ENCODE measurements at places on chromosomes 2 and 18. TPM values are rescaled to one million over a fixed set of nuclear protein-coding genes. Genes with fewer than 3 reads are reported as not detected.

The TMEM200C gene
- total RNA-seq: not detected

- H3K4me1 ChIP-seq: no peaks in the 10 kb centered on the region
- no peaks in the 10 kb centered on the region for H3K36me3 ChIP-seq
- H3K4me3 ChIP-seq: no peak overlapping the region
- H3K27ac ChIP-seq: no peak overlapping the region
- no peak for DNase-seq
Measured at GRCh38 chr18:3972291-3972930, 482.7 kb downstream of the DLGAP1 start.

The PTPRN gene
- total RNA-seq: 2.8 TPM

GRCh38 chr18:46630160-46630559 is 26.9 kb downstream of the LOXHD1 start:
- no peak for DNase-seq
- H3K27me3 ChIP-seq: no peaks in the 10 kb centered on the region
- H3K36me3 ChIP-seq: no peaks in the 10 kb centered on the region
- H3K4me3 ChIP-seq: no peak overlapping the region
- no peak overlapping the region for H3K27ac ChIP-seq

The KLHL30 gene
- 0.29 TPM for total RNA-seq

DNA sequence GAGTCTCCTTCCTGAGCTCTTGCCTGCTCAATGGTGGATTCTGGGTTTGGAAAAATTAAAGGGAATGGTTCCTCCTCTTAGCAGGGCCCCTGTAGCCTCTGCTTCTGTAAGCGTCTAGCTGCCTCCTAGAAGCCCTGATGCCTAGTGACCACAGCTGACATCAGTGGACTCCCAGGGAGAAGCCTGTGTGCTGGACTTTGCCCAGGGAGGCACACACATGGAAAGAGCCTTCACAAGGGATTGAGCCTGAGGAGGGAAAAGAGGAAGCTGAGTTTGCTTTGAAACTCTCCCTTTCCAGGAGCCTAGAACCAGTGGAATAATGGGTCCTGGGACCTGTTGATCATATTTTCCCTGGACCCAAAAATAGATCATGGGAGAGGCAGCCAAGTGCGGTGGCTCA is 1.4 kb upstream of the CFAP65 start:
- H3K4me3 ChIP-seq: no peak overlapping the region
- H3K4me1 ChIP-seq: peaks cover 19% of the 10 kb centered on the region
- no peak overlapping the region for H3K27ac ChIP-seq
- no peaks in the 10 kb centered on the region for H3K36me3 ChIP-seq

The NTSR2 gene
- total RNA-seq: not detected

The PAX8 gene
- 6.5 TPM for total RNA-seq

The SLC9A4 gene
- total RNA-seq: 114 TPM

The MCM6 gene
- 1.8 TPM for total RNA-seq

GRCh38 chr2:127679680-127680361 is 4.5 kb upstream of the LIMS2 start:
- H3K27me3 ChIP-seq: no peaks in the 10 kb centered on the region
- no peak overlapping the region for H3K27ac ChIP-seq
- DNase-seq: no peak
- H3K36me3 ChIP-seq: no peaks in the 10 kb centered on the region

- no peaks in the 10 kb centered on the region for H3K27me3 ChIP-seq
- H3K4me3 ChIP-seq: no peak overlapping the region
- no peaks in the 10 kb centered on the region for H3K4me1 ChIP-seq
- DNase-seq: no peak
- no peaks in the 10 kb centered on the region for H3K36me3 ChIP-seq
Measured at GRCh38 chr2:216985658-216986141, 125.8 kb upstream of the TNP1 start.

DNA sequence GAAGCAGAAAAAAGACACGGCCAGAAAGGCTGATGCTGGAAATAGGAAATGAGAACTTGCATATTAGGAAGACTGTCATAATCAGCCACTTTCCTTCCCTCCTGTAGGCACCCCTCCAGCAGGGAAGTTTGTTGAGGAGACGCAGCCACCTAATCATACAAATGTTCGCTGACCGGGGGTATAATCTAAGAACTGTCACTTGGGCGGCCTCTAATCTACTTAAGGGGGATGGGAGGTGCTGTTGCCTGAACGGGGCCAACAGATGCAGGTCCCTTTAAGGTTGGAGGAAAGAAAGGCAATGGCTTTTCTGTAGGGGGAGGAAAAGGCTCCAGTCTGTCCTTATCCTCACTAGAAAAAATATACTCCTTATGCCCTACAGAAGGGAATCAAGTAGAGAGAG is 50.6 kb downstream of the DNAJC10 start:
- no peak overlapping the region for H3K27ac ChIP-seq
- DNase-seq: no peak
- H3K4me1 ChIP-seq: no peaks in the 10 kb centered on the region
- no peaks in the 10 kb centered on the region for H3K27me3 ChIP-seq

DNA sequence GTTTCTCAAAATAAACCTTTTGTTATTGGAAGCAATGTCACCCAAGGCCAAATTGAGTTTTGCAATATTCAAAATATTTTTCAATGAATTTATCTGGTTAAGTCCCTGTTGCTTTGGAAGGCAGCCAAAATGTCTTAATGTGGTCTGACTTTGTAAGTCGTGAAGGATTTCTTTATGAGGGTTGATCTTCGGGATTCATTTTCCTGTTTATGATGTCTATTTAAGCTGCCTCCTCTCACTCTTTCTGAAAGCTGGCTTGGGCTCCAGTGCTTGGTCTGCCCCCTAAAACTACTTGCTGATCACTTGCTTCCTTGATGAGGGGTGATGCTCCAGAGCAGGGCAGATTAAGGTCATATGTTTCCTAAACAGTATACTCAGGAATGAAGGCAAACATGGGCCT is 141.1 kb downstream of the ANTXR1 start:
- no peak overlapping the region for H3K4me3 ChIP-seq
- peaks cover 9% of the 10 kb centered on the region for H3K4me1 ChIP-seq
- no peaks in the 10 kb centered on the region for H3K36me3 ChIP-seq
- H3K27me3 ChIP-seq: no peaks in the 10 kb centered on the region

The C2orf15 gene
- total RNA-seq: not detected

- no peak overlapping the region for H3K4me3 ChIP-seq
- no peaks in the 10 kb centered on the region for H3K4me1 ChIP-seq
- DNase-seq: peak; percentile 86
- peaks cover 39% of the 10 kb centered on the region for H3K36me3 ChIP-seq
Measured at GRCh38 chr2:106104332-106105062, 89.6 kb downstream of the UXS1 start.

GRCh38 chr2:43012966-43013365 is 213.4 kb downstream of the ZFP36L2 start:
- peaks cover 4% of the 10 kb centered on the region for H3K4me1 ChIP-seq
- no peaks in the 10 kb centered on the region for H3K36me3 ChIP-seq
- H3K27me3 ChIP-seq: no peaks in the 10 kb centered on the region
- no peak overlapping the region for H3K4me3 ChIP-seq

- no peaks in the 10 kb centered on the region for H3K4me1 ChIP-seq
- H3K27me3 ChIP-seq: no peaks in the 10 kb centered on the region
- H3K27ac ChIP-seq: no peak overlapping the region
- DNase-seq: no peak
- no peak overlapping the region for H3K4me3 ChIP-seq
- no peaks in the 10 kb centered on the region for H3K36me3 ChIP-seq
Measured at GRCh38 chr2:135265960-135266490, 213.9 kb downstream of the RAB3GAP1 start.

GRCh38 chr2:61141151-61141550 is 20.8 kb upstream of the C2orf74 start:
- DNase-seq: no peak
- no peaks in the 10 kb centered on the region for H3K36me3 ChIP-seq
- no peak overlapping the region for H3K27ac ChIP-seq
- no peak overlapping the region for H3K4me3 ChIP-seq
- no peaks in the 10 kb centered on the region for H3K27me3 ChIP-seq

Data from stomach (tissue), 19 donors.